Activated T-helper 9 cell treated with anti-CD3 and anti-CD28 coated beads, Interleukin-2, amount 50 U/mL, for 16 hours (primary cell): ENCODE measurements at places on chromosomes 2 and 18.

DNA sequence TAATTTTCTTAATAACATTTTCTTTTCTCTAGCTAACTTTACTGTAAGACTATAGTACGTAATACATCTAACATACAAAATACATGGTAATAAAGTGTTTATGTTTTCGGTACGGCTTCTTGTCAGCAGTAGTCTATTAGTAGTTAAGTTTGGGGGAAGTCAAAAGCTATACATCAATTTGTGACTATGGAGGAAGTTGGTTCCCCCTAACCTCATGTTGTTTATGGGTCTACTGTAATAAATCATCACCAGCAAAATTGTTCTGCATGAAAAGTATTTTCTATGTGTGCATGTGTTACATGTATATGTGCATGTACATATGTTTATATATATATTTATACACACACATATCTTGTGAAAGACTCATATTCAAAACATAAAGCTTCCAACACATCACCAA is 303.0 kb downstream of the TRIB2 start:
- no peak for DNase-seq

DNA sequence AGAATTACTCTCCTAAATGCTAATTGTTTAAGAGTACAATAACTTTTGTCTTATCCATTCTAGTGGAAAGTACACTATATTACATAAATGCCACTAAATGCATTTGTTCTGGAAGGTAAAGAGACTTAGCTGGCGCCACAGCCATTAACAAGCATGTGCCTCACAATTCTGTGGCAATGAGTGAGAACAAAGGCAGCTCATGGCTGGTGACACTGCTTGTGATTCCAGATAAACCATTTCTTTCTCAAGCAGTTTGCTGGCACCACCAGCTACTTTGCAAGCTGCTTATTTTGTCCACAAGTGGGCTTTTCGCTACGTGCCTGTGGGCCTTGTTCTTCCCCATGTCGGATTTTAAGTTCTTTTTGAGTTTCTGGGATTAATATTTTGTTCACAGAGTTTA is 147.6 kb upstream of the SMAD7 start:
- no peak for DNase-seq

- DNase-seq: no peak
Measured at GRCh38 chr18:39969803-39970494, 1985.1 kb upstream of the PIK3C3 start.

- no peak for DNase-seq
Measured at GRCh38 chr18:36403896-36404820, 106.6 kb downstream of the FHOD3 start.

GRCh38 chr2:162890690-162891311 is 52.2 kb upstream of the KCNH7 start:
- no peak for DNase-seq

GRCh38 chr2:37324786-37325624 is at the start of gene PRKD3:
TSS of gene PRKD3 (minus strand) at chr2:37324833. CDS start at chr2:37316524, 8,309 bp downstream.
- DNase-seq: peak; percentile 66

GRCh38 chr2:15506229-15506819 is 54.8 kb downstream of the NBAS start:
- DNase-seq: no peak

- DNase-seq: no peak
Measured at GRCh38 chr2:121446647-121447241, 83.9 kb upstream of the RNU4ATAC start.

GRCh38 chr2:15889442-15890123 is 50.8 kb upstream of the MYCN start:
- no peak for DNase-seq

DNA sequence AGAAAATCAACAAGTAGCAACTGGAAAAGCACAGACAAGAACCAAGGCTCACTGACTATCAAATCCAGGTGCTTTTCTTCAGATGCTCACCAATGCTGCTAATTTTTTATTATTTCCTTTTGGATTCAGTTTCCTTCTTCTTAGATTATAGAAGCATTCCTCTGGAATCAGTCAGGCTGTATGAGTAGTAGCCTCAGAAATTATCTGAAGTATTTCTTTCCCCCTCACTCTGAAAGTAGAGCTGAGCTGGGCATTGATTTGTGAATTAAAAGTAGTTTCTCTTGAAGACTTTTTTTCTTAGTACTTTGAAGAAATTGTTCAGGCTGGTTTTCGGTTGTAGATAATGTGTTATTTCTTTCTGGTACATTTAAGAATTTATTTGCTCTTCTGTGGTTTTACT is 273.7 kb downstream of the NOL4 start:
- no peak for DNase-seq

DNA sequence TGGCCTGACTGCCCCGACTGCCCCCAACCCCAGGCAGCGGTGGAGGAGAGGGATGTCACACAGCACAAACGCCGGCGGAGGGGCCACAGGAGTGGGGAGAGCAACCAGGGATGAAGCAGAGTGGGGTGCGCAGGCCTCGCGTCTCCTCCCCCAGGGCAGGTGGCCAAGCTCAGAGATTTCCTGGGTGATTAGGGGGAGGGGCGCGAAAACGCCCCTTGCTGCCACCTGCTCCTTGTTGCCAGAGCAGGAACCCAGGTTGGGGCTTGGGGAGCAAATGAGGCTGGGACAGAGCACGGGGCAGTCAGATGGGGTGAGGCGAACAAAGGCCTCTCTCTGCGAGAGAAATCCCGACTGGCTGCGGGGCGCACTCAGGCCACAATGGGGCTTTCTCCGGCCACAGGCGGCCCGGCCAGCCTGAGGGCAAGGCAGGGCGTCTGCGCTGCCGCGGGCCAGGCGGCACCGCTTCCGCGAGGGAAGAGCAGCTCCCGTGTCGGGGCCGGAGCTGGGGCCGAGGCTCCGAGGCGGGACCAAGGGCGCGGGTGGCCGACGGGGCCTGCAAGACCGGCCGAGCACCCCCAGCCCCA is 11.5 kb downstream of the TEX44 start:
- no peak for DNase-seq

GRCh38 chr2:209581040-209581439 is 157.2 kb downstream of the MAP2 start:
- no peak for DNase-seq

- no peak for DNase-seq
Measured at GRCh38 chr2:234363011-234363487, 133.8 kb downstream of the ARL4C start.

- DNase-seq: no peak
Measured at GRCh38 chr2:27805180-27805579, 33.7 kb downstream of the MRPL33 start.

- no peak for DNase-seq
Measured at GRCh38 chr18:11256251-11256650, 106.9 kb upstream of the PIEZO2 start.

DNA sequence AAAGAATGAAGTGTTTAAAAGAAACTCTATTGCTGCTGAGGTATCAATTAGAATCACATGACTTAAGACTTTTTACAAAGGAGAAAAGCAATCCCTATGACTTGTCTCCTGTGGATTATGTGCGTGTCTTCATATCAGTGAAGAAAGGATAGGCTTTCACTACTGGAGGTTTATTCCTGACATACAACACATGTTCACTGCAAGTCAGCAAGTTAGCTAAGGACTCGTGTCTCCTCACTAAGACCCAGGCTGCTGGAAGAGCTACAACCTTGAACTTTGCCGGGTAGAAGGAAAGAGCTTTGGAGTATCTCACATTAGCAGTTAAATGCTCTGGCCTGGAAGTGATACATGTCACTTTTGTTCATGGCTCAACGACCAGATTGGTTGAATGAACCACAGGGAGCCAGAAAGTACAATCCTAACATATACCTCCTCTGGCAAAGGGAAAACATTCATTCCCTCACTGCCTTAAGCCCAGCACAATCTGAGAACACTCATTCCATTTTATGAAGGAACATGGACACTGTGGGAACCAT is 215.3 kb downstream of the RNF152 start:
- DNase-seq: no peak

GRCh38 chr2:212957624-212958023 is 193.8 kb downstream of the IKZF2 start:
- no peak for DNase-seq

DNA sequence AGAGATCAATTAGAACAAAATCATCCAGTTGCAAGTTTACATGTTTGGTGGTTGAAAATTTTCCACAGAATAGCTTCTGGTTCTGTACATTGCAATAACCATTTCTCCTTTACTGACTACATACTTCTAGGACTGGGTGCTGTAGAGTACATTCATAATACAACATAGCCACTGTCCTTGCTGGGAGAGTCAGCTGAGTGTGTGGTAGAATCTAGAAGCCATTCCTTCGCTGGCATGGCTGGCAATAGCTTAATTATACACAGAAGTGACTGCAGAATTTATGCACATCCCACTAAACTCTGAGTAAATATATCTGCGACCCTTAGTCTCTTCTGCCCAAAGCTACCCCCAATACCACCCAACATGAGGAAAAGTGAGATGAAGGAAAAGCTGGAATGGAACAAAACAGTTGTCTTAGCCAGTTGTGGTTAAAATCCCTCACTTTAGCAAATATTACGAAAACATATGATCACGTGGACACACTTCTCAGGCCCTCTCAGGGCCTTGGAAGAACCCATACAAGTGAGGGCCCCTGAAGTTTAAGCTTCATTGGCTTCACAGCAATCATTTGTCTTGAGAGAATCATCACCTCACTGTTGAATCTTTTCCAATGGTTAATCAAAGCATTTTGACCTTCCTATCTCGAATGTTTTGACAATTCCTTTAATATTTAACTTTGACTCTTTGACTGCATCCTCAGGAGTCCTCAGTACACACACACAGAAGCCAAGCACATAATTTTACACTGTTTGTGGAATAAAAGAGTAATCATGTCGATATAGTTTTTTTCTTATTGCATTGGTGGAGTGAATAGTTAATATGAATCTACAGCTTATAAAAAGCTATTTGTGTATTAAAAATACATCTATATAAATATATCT is 225.1 kb downstream of the ZNF385B start:
- DNase-seq: no peak

DNA sequence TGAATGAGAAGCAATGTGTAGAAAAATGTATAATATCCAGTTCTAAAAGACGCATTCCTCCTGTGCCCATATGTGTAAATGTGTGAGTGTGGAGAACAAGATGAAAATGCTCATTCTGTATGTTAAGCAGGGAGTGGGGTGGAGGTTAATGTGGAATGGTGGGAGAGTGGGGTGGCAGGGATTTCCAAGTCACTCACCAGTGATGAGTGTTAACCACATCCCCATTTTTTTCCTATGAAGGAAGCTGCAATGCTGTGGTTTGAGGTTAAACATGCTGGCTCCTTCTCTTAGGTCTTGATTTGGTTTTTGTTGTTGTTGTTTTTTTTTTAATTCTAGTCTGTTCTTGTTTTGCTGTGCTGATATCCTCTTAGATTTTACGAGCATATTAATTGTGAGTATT is 169.4 kb downstream of the NEDD4L start:
- DNase-seq: no peak

DNA sequence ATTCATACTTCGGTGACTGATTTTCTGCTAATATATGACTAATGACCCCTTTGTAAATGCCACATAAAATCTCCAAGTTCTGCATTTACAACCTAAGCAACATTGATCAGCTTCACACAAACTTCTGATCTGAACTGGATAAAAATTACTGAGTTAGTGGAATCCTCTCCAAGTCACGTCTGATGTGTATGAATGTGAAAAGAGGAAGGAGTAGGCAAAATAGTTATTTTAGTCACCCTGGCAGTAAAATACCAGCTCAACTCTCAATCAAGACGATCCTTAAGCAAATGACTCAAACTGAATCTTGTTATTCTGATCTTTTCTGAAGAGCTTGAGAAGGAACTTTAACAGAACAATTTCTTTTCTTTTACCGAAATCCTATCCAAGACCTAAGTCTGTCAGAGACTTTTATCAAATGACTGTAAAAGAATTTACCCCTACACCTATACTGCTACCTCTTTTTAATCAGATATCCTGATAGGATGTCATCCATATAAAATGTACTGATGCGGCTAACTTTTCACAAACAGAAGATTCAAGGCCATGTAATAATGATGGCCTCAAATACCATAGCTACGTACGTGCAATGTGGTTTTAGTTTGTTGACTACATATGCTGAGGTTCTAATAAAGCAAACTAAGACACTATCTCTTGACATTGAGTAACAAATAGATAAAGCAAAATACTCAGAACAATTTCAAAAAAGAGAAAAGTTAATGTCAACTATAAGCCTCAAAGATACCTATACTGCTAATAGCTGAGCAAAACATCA is 23.7 kb downstream of the CUL3 start:
- no peak for DNase-seq

GRCh38 chr2:98470851-98471255 is 26.2 kb downstream of the INPP4A start:
- DNase-seq: no peak

DNA sequence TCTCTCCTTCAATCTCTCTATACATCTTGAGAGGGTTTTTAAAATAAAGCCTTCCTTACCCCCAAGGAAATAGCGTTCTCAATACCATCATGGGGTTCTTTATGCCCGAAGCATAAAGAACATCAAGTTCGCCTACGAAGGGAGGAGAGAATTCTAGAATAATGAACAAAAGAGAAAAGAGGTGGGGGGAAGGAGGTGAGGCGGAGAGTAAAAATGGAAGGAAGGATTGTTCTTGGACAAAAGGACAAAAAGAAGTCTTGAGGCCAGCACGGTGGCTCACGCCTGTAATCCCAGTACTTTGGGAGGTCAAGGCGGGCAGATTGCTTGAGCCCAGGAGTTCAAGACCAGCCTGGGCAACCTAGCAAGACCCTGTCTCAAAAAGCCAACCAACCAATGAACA is 319.8 kb upstream of the NCKAP5 start:
- no peak for DNase-seq

DNA sequence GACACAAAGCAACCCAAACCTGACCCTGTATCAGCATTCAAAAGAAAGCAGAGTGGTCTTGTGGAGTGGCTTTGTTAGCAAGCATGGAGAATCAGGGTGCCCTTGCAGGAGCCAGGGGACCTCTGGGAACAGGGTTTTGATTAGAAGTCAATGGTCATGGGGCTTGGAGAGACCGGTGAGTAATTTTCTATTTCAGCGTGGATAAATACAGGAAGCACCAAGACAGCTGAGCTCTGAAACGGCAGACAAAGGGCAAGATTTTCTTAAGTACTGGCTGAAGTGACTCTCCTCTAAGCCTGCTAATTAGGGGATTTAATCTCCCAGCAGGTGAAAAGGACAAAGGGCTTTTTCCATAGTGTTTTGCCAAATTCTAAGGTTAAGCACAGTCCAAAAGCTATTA is 78.0 kb upstream of the GAREM1 start:
- no peak for DNase-seq

- DNase-seq: no peak
Measured at GRCh38 chr18:39529358-39529757, 1963.8 kb upstream of the CELF4 start.

DNA sequence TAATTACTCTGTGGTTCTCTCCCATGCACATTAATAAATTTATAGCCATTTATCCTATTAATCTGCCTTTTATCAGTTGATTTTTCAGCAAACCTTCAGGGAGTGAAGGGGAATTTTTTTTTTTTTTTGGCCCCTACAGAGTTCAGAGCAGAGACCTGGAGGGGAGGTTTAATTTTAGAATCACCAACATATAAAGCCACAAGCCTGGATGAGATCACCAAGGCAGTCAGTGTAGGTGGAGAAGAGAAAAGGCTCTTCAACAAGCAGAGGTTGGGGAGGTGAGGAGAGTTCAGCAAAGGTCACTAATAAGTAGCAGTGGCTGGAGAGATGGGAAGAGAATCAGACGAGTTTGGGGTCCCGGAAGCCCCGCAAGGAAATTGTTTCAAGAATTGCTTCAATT is 48.4 kb upstream of the SPTBN1 start:
- no peak for DNase-seq

- DNase-seq: no peak
Measured at GRCh38 chr2:18105929-18106328, 227.5 kb downstream of the KCNS3 start.
